CD4-positive, alpha-beta T cell treated with Interleukin-21 for 1 hour (primary cell): ENCODE measurements at places on chromosomes 2 and 18.

DNA sequence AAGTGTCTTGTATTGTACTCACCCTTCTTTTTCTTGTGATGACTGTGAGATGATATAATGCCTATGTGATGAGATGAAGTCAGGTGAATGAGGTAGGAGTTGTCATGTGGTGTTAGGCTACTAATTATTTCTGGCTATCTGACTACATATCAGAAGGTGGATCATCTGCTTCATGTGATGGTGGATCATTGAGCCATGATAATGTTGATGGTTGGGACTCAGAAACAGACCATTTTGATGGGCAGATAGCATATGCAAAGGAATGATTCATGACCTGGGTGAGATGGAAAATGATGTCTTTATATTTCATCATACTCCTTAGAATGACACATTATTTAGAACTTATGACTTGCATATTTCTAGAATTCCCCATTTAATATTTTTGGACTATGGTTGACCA is 19.5 kb downstream of the ANKRD30B start:
- DNase-seq: no peak

- no peak for DNase-seq
These were observed 146.3 kb downstream of the GCA start for GRCh38 chr2:162490052-162490717.

DNA sequence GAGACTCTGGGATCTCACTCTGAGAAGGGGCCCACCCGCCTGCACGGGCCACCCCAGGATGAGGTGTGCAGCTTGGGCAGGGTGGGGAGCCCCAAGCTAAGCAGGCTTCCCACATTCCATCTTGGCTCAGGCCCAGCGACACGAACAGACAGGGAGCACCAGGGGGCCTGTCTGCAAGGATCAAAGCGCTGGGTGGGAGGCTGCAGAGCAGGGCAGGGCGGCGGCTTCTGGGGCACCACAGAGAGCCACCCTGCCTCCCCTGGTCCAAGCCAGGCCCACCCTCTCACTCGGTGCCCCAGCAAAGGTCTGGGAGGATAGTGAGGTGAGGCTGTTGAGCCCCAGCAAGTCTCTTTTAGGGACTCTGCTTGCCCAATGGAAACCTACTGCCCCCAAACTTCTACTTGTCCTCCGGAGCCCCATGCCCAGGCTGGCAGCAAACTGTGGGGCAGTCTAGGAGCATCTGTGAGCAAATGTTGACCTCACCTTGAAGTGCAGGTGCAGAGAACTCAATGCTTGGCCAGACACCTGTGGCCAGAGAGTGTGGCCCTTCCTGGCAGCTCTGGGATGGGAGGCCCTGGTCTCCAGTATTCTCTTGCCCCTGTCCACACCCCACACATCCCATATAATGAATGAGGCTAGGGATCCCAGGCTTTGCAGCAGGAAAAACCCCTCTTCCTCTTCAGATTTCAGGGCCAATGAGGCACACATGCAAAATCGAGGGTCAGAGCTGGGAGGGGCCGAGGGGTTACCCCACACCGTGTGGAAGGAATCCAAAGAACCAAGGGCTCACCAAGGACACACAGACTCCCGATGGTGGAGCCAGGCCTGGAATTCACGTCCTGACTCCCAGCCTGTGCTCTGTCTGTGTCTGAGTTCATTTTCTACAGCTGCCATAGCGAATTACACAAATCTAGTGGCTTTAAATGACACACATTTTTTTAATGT is 18.8 kb upstream of the GLI2 start:
- no peak for DNase-seq

DNA sequence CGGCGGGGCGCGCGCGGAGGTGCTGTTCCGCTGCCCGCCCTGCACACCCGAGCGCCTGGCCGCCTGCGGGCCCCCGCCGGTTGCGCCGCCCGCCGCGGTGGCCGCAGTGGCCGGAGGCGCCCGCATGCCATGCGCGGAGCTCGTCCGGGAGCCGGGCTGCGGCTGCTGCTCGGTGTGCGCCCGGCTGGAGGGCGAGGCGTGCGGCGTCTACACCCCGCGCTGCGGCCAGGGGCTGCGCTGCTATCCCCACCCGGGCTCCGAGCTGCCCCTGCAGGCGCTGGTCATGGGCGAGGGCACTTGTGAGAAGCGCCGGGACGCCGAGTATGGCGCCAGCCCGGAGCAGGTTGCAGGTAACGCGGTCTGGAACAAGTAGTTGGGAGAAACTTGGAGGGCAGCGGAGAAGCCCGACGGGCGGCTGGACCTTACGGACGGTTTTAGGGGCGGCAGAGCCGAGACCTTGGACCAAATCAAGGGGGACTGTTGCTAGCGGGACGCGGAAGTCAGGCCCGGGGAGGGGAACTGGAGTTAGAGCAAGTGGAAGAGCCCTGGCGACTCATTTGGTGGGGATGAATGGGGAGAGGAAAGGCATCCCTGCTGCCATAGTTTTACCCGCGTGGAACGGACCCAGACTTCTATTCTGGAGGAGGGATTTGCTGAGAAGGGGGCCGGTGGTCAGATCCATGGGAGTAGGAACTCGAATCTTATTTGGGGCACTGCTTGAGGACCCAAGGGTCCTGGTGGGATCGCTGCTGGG is 573 bp downstream of the IGFBP2 start:
- no peak for DNase-seq

- DNase-seq: no peak
These were observed 36.0 kb downstream of the ANKRD12 start for GRCh38 chr18:9172506-9173127.

- peak; percentile 3 for DNase-seq
These were observed 30.5 kb upstream of the SNORC start for GRCh38 chr2:232839411-232840079.
